ENCODE measurements at places on chromosomes 2 and 18. TPM values are rescaled to one million over a fixed set of nuclear protein-coding genes. Genes with fewer than 3 reads are reported as not detected.

GRCh38 chr2:116724550-116724949, 1089.9 kb upstream of the DDX18 start:
- DNase-seq: no peak

Gene TNFRSF11A
- 0.06 TPM for total RNA-seq

Gene ABCG8
- not detected for total RNA-seq

- no peak for DNase-seq
Observed at GRCh38 chr2:220194630-220195584, 567.5 kb downstream of the SLC4A3 start.

DNA sequence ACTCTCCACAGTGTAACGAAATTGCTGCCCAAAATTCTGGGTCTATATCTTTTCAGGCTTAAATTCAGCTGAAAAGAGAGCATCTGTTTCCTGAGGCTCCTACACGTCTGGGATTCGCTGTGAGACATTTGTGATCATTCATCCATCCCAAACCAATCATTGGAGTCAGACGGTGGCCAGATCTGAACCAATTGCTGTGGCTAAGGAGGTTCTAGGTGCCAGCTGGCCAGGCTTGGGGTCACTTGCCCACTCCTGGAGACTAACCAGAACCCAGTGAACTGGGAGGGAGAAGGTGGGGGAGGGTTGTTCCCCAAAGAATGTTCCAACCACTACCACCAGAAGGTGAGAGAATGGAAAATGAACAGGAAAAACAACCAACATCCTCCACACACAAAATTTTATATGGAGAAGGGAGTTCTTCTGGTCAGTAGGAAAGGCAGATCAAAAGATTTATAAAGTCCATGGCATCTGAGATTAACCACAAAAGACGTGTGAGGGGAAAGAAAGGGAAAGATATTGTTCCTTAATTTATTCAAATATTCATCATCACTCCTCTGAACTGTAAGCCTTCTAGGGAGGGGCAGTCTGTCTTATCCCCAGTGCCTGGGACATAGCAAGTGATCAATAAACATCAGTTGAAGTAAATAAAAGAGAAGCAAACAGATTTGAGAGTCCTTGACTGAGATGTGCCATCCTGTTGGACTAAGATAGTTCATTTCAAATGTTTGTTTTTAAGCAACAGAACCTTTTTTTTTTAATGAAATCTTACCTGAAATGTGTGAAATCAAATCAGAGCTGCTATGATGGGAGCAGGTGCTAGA, 3.0 kb upstream of the RTKN start:
- no peak for DNase-seq

DNA sequence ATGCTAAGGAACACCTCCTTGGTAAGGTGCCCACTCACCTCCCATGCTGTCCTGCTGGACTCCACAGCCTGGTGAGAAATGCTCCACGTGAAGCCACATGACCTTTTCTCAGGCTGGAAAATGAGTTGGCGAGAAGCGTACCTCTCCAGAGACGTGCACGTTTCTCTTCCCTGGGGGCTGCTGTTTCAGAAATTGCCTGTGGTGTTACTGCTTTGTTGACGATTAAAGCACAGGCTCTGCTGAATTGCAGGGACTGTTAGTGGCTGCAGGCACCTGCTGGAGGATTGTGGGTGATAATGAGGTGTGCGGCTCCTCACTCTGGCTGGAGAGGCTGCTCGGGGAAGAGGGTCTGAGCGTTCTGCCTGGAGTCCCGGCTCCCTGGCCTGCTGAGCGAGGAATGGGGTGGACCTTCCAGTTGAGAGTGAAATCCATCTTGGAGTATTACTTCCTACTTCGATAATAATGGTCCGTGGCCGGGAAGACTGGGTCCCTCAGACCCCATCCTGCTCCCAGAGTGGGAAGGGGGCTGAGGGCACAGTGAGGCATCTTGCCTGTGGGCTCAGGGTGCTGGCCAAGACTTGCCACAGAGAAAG, 199.3 kb upstream of the HDAC4 start:
- no peak for DNase-seq

GRCh38 chr2:233428008-233428407, 73.7 kb downstream of the DGKD start:
- DNase-seq: no peak

Gene CLEC4F
- not detected for total RNA-seq

Gene DUSP19
- 2.8 TPM for total RNA-seq

Gene ZFP36L2
- 8.3 TPM for total RNA-seq

Gene KIF1A
- 0.75 TPM for total RNA-seq

Gene C2orf74
- 31.6 TPM for total RNA-seq

GRCh38 chr2:143907801-143908200, 612.1 kb downstream of the ZEB2 start:
- DNase-seq: peak; percentile 58

- DNase-seq: no peak
Observed at GRCh38 chr18:42271647-42272414, 316.8 kb downstream of the PIK3C3 start.

GRCh38 chr2:235577404-235578330, 83.8 kb downstream of the AGAP1 start:
- no peak for DNase-seq

DNA sequence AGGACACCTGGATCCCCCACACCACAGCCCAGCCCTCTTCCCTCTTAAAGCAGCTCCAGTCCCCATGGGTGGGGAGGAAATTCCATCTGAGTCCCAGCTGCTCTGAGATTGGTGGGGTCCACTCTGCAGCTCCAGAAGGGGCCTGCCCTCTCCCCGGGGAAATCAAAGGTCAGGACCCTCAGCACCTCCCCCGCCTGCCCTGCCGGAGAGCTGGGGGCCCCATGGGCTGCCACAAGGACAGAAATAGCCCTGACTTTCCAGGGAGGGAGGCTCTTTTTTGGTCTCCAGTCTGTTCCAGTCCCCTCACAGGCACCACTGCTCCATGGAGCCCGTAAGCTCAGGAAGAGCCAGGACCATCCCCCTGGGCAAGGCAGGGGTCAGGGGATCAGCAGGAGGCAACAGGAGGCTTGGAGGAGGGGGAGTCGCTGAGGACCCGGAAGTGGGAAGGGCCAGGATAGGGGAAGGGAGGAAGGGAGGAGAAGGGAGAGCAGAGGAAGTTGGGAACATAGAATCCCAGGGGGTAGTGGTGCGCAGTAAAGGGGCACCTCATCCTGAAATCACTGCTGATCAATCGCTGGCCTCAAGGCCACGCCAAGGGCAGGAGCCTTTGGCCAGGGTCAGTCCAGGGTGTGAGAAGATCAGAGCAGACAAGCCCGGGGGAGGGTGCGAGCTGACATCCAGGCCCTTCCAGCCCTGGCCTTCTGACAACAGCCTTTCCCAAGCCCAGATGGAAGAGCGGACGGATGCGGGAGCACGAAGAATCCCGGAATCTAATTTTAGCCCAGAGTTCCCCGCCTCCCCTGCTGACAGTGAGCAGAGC, 7.6 kb downstream of the ADRA2B start:
- DNase-seq: no peak

DNA sequence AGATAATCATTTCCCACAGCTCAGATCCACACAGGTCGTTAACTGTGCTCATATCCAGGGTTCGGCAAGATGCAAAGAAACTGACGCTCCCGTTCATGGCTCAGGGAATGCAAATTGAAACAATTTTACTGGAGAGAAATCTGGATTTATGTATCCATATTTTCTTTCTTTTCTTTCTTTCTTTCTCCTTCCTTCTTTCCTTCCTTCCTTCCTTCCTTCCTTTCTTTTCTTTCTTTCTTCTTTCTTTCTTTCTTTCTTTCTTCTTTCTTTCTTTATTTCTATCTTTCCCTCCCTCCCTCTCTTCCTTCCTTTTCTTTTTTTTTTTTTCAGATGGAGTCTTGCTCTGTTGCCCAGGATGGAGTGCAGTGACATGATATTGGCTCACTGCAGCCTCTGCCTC, 20.0 kb upstream of the POMC start:
- no peak for DNase-seq

- no peak for DNase-seq
Observed at GRCh38 chr2:234864506-234864905, 87.3 kb upstream of the SH3BP4 start.

- DNase-seq: no peak
Observed at GRCh38 chr2:110837446-110838409, 105.4 kb downstream of the ACOXL start.

DNA sequence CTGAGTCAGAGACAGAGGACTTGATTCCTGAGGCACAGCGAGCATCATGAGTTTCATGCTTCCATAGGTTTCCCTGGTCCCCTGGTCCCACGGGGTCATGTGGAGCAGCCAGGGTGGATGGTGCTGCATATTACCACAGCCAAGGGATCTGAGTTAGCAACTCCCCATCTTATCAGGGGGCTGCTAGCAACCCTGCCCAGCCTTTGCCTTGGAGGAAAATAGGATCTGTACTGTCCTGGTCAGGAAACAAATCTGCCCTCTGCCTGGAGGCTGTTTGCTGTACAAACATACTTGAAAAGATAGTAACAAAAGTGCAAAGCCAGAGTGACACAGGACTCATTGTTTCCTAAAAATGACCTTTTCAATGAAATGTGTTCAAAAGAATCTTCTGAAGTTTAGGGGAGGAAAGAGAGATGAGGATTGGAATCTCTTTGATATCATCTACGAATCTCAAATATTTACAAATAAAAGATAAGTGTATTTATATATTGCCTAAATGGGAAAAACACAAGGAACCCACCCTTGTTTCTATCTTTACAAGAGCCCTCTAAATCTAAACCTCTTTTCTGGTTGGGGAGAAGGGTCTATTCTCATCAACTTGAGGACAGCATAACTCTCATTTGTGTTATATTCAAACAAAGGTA, 194.8 kb downstream of the CD226 start:
- DNase-seq: no peak

GRCh38 chr2:127014630-127015029, 92.3 kb downstream of the BIN1 start:
- peak; percentile 93 for DNase-seq

DNA sequence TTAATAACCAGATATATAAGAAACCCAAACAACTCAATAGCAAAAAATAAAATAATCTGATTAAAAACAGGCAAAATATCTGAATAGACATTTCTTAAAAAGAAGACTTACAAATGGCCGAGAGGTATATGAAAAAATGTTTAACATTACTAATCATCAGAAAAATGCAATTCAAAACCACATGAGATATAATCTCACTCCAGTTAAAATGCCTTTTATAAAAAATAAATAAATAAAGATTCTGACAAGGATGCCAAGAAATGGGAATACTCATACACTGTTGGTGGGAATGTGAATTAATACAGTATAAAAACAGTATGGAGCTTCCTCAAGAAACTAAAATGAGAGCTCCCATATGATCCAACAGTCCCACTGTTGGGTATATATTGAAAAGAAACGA, 33.9 kb upstream of the BMP10 start:
- no peak for DNase-seq

DNA sequence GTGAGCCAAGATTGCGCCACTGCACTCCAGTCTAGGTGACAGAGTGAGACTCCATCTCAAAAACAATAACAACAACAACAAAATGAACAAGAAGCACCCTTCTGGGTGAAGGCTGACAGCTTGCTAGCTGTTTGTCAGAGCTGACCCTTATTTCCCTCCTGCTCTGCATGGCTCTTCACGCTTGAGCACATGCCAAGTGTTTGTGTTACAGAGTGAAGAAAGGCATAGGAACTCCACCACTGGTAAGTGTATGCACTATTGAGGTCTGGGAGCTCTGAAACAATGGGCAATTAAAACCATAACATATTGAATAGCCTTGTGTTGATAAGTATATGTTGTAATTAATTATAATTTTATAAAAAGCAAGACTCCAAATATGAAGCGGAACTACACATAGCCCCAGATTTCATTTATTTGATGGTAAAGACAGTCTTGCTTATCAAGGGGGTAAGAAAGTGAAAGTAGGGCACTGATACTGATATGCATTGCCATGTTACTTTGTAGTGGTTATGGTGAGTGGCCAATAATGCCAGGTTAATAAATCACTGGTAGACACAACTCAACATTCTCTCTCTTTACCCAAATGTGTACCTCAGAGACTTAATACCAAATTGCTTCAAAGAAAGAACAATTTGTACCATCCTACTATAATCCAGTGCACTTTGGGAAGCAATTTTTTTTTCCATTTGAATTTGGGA, 163.4 kb downstream of the VWC2L start:
- no peak for DNase-seq

DNA sequence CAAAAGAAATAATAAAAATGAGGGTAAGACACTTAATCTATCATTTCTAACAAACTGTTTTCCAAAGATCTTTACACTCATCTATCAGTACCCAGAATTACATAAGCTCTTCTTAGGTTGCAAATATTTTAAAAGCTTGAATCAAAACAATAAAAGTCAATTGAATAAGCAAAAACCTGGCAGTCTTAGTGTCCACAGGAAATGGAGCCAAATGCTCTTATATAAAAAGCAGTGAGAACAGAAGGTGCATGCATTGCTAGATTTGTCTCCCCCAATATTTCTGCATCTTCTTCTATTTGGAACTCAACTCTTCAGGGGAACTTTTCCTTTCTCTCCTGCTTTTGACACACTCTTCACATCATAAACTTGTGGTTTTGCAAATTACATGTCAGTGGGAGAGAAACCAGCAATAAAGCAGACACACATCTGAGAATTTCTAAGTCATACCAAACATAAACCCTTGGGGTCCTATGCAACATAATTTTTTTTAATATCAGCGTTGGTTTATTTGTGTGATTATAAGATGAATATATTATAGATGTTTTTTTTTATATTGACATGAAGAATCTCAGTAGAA, 343.9 kb upstream of the ACVR2A start:
- no peak for DNase-seq

Gene SLC9A2
- total RNA-seq: not detected

Gene OTOS
- total RNA-seq: not detected

Gene TFPI
- 608 TPM for total RNA-seq

DNA sequence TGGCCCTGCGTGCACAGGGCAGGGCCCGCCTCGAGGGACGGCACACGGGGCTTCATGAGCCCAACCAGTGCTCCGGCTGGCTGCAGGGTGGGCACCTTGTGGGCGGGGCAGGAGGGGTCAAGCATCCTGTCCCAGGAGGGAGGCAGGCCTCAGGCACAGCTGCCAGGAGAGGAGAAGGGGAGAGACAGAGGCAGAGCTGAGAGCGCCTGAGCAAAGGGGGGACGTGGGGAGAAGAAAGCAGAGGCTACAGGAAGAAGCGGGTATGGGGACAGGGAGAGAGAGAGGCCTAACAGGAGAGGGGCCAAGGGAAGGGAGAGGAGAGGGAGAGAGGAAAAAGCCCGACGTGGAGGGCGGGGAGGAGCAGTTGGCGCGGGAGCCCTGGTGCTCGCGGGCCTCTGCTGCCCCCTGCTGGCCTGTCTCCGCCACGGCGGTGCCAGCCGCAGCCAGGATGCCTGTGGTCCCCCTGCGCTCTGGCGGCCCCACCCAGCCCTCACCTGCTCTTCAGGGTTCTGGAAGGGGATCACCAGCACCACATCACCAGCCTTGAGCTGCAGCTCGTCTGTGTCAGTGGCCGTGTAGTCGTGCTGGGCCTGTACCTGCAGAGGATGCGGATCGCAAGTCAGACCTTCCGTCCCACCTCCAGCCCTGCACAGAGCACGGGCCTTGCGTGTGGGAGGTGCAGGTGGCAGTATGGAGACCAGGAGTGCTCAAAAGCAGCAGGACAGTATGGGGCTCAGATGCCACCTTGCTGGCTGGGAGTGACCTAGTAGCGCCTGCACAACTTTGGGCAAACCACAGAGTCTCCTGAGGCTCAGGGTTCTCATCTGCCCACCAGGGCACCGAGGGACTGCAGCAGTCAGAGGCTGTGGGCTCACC, 56.8 kb downstream of the BIN1 start:
- DNase-seq: peak; percentile 39

GRCh38 chr2:98727369-98728087, 3.4 kb downstream of the MGAT4A start:
- DNase-seq: no peak

Gene NAB1
- total RNA-seq: 39.4 TPM

- DNase-seq: no peak
Observed at GRCh38 chr2:118565786-118566540, 281.5 kb downstream of the EN1 start.

- DNase-seq: peak; percentile 34
Observed at GRCh38 chr2:105712981-105713596, 31.6 kb upstream of the NCK2 start.

Gene GPR155
- total RNA-seq: 156 TPM

Data from LHCN-M2 (cell line).